ENCODE measurements at places on chromosomes 11 and 22.
A peak's percentile ranks its signal among the peaks of the same experiment; 100 is the strongest.

GRCh38 chr11:56122073-56122472, at the start of gene OR8H3:
OR8H3 (plus strand) TSS chr11:56122373; CDS start chr11:56122373, 0 bp downstream.
- no peak for DNase-seq

DNA sequence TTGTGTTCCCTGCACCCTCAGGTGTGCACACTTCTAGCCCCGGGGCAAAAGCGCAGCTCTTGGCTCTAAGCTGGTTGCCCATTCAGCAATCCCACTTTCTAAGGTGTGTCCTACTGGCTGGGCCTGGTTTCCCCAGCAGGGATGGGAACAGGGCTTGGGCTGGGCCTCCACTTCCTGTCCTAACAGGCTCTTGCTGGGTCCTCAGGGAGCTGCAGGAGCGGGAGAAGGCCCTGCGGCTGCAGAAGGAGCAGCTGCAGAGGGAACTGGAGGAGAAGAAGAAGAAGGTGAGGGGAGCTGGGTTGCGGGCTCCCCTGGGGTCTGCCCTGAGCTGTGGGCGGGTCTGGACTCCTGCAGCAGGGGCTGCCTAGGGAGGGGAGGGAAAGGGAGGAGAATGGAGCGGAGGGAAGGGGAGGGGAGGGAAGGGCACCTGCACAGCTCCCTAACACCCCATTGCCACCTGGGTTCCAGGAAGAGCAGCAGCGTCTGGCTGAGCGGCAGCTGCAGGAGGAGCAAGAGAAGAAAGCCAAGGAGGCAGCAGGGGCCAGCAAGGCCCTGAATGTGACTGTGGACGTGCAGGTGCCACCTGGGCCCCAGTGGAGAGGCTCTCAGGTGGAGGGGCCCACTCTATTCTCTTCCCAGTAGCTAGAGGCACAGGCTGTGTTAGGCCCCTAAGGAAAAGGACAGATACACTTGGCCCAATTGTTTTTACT, 24.6 kb downstream of the INCENP start:
- DNase-seq: no peak

DNA sequence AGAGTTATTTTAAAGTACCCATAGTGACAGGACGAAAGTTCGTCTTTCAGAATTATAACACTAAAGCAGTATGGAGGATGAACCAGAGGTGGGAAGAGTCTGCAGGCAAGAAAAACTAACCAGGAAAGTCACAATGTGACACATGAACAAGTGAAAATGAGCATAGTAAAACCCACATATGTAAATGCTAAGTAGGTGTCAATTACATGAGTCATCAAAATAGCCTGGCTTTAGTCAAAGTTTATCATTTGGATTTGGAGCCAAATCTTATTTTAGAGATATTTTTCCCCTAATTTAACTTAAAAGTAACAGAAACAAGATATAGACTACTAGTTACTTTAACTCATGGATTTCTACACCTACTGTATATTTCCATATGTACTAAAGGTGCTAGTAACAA, 159.8 kb downstream of the GRIA4 start:
- DNase-seq: no peak

- DNase-seq: no peak
These were observed 710 bp upstream of the DGCR2 start for GRCh38 chr22:19122752-19123492.

GRCh38 chr11:61392981-61393595, 701 bp downstream of the TMEM216 start:
- DNase-seq: peak; percentile 39

DNA sequence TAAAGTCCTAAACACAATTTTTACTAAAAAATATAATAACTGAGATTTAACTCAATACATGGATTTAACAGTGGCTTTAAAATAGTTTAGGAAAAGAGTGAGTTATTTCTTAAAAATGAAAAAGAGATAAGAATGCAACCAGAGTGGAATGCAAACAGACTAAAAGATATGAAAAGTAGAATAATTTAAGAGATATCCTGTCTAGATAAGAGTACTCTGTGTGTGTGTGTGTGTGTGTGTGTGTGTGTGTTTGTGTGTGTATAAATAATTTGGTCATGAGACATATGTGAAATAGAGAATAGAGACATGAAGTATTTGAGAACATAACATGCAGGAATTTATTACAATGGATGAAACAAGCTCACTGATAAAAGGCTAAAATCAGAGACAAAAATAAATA, 986.9 kb upstream of the CHORDC1 start:
- no peak for DNase-seq

Data from NCI-H2227 treated with DMSO at 0.1 percent for 48 hours (cell line).